CD4-positive, alpha-beta T cell treated with Interleukin-17A for 4 hours (primary cell): ENCODE measurements at places on chromosomes 4 and X.

DNA sequence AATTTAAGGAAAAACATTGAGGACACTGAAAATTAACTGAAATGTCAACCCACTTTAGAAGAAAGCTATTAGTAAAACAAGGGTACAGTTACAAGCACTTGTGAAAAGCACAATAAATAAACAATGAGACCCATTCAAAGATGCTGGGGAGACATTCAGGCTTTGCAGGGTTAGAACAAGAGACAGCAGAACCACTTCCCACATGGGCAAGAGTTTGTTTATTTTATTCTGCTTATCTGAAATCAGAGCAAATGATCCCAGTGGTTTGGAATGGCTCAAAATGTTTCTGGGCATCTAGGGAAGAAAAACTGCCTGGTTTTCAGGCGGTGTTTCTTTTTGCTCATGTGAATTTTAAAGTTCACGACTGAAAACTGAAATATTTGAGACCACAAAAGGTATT, 42.4 kb downstream of the PPP3CA start:
- no peak for DNase-seq

DNA sequence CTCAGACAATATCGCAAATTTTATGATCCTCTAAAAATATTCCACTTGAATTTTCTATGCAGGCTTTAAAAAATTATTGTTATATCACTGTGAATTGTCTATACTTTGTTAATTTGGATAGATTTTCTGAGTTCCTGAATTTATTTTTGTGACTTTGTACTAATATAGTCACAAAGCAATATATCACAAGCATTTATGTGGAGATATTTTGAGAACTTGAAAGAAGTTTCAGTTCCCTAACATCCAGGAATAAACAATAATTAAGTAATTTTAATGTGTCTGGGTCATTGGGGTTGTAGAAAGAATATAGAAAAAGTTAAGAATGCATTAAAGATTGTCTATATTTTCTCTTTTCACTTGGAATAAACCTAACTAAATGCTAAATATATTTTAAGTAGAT, 32.0 kb downstream of the CXCL8 start:
- DNase-seq = no peak

- DNase-seq = no peak
Measured at GRCh38 chrX:17164941-17165340, 210.1 kb upstream of the NHS start.

GRCh38 chr4:92606227-92606626, 302.5 kb downstream of the GRID2 start:
- no peak for DNase-seq

DNA sequence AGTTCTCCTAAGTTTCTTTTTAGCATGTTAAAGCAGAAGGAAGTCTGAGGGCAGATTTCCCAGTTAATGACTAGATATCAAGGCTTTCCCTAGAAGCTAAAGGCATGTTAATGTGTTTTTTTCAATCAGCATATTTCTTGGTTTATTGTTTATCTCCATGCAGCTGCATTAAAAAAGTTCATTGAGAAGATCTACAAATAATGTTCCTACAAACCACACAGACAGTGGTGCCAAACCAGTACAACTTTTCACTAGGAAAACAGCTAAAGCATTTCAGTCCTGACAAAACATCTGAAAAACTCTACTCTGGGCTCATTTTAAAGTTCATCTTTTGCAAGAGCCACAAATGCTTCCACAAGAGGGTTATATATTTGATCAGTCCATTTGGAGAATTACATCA, 320.0 kb downstream of the ADGRL3 start:
- no peak for DNase-seq

- DNase-seq = no peak
Measured at GRCh38 chrX:31252133-31252532, 180.3 kb upstream of the FTHL17 start.

DNA sequence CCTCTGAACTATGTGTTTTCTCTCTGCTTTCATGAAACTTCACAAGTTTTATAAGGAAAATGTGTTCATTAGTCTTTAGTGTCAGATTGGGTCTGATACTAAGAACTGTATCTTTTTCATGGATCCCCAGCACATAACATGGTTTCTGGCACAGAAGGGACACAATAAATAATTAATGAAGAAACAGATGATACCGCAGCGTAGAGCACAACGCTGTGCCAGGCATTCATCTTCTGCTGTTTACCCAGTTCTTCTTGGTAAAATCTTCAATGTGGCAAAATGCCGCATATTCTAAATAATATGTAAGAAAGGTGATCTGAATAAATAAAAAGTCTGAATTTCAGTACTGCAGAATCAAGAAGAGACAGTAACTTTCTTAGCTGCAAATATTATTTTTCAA, 12.3 kb downstream of the SCARB2 start:
- DNase-seq = no peak
